ENCODE measurements at places on chromosomes 7 and 10.

GRCh38 chr7:158246272-158246959 is 341.2 kb downstream of the PTPRN2 start:
- no peak for DNase-seq

DNA sequence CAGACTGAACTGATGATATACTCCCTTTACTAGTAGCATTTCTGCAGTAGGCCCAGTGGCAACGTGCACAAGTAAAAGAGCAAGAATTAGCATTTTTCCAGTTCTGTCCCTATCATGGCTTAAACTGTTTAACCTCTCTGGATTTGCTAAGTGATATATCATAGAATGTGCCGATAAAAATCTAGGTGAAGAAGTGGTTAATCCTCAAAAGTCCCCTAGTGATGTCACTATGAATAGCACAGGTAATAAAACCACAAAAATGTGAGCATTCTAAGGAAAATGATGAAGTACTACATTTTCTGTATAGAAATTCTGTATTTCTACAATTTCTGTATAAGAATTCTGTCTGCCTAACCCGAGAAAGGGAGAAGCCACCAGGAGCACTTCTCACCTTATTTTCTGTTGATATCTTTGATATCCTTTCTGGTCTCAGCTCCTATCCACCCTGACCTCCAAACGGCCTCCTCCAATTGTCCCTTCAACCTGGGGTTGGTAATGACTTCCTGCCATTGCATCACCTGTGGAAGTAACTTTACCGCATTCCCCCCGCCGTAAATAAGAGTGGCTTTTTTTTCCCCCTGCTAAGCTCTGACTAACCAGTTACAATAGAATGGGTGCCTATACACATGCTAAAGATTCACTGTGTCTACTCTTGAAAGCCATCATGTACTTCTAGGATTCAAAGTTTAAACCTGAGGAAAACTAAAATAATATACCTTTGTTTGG is 155.9 kb upstream of the ASAH2 start:
- DNase-seq = no peak

- no peak for DNase-seq
Measured at GRCh38 chr10:35378541-35379210, 42.4 kb downstream of the CCNY start.

DNA sequence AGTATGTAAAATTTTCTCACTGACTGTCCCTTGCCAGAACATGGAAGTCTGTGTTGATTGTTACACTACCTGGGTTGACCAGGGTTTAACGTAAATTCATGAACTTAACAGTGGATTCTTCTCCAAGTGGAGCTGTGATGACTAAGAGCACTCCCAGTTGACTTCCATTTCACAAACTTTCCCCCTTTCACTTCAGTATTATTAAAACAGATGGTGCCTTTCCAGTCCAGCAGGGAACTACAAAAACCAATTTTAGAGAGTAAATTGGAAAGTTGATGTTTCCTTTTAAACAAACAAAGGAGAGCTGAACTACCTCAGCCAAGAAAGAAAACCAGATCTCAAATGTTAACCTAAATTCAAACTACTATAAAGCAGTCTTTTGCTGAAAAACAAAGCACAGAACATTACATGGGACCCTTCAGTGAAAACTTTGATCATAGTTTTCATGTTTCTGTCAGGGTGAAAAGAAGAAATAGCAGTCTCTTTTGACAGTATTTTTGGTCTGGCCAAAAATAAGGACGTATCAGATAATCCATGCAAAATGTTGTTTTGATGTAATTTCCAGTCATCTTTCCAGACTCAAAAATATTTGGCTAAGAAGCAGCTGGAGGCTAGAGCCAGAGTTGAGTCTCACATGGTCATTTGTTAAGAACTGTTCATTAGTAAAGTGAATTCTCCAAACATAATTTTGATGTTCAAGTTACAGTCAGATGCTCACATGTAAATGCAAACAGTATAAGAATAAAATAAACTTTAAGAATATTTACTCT is 479.9 kb upstream of the AKR1E2 start:
- DNase-seq = no peak

DNA sequence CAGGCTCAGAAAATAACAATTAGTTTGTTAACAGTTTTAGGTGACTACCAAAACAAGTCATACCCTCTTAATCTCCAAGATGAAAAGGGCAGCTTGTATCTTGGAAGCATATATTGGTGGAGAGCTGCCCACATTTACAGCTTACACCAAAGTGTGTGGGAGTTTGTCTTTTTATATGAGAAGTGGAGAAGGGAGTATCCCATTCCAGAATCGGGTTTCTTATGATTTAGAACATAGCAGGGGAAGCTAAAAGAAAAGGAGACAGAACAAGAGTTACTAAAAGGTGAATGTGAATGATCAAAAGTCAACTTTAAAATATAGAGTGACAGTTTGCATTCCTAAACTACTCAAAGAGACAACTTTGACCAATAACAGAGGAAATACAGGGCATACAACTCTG is 338.6 kb upstream of the VWC2 start:
- DNase-seq = no peak

- no peak for DNase-seq
Measured at GRCh38 chr7:74457007-74457406, 3.3 kb downstream of the GTF2IRD1 start.

- DNase-seq = no peak
Measured at GRCh38 chr7:151109094-151110048, 23.1 kb downstream of the AGAP3 start.

DNA sequence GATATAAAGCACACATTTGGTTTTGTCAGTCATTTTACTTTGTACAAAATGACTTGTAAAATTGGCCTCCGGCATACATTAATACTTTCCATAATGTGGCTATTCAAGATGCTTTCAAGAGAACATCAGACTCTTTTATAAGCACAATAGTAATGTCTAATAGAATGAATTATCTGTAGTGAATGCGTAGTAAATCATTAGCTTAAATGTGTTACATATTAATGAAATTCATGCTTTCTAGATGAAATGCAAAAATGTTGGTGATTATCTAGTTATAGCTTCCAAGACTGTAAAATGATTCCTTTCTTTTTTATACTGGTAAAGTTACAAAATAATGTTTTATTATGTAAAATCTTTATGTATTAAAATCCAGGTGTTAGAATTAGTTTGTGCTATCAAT is 144.0 kb downstream of the BBS9 start:
- DNase-seq = no peak

DNA sequence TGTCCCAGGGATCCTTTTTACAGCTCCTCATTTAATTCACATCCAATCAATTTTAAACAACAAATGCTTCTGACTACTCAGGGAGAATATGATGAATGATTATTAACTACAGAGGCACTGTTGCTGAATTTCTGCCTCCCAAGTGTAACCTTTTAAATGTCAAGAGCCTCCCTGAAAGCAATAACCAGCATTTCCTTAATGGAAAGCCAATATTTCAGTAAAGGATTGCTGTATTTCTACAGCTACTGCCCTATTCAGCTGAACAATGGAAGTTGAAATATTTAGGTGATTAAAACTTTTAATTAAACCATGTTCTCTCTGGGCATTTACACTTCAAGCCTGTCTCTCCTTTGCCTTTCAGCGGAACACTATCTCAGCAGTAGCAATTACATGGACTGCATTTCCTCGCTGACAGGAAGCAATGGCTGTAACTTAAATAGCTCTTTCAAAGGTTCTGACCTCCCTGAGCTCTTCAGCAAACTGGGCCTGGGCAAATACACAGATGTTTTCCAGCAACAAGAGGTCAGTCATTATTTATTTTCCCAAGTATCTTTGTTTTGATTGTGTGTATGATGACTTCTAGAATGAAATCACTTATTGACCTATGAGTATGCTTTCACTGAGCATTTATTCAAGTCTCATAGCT is 304.7 kb downstream of the BICC1 start:
- no peak for DNase-seq

- no peak for DNase-seq
Measured at GRCh38 chr7:151840088-151840910, 36.6 kb downstream of the PRKAG2 start.

DNA sequence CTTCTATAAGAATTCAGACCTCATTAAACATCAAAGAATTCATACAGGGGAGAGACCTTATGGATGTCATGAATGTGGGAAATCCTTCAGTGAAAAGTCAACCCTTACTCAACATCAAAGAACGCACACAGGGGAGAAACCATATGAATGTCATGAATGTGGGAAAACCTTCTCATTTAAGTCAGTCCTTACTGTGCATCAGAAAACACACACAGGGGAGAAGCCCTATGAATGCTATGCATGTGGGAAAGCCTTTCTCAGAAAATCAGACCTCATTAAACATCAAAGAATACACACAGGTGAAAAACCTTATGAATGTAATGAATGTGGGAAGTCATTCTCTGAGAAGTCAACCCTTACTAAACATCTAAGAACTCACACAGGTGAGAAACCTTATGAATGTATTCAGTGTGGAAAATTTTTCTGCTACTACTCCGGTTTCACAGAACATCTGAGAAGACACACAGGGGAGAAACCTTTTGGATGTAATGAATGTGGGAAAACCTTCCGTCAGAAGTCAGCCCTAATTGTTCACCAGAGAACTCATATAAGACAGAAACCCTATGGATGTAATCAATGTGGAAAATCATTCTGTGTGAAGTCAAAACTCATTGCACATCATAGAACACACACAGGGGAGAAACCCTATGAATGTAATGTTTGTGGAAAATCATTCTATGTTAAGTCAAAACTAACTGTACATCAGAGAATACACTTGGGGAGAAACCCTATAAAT is 24.1 kb downstream of the ZNF37A start:
- DNase-seq = no peak

DNA sequence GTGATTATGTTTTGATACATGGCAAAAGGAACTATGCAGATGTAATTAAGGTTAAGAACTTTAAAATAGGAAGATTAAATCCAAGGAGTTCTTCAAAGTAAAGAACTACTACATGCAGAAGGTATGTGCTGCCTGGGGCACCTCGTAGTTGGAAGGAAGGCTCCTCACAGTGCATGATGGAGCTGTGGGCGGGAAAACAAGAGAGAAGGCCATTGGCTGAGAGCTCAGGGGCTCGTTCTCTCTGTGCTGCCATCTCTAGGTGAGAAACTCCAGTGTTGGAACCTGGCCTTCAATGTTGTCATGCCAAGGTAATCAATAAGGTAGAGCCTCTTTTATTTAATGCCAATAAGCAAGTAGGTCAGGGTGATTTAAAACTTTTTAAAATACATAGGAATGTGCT is 391.4 kb upstream of the ETV1 start:
- DNase-seq = no peak

GRCh38 chr10:48494611-48495010 is 110.3 kb downstream of the ARHGAP22 start:
- no peak for DNase-seq

- DNase-seq = no peak
Measured at GRCh38 chr7:20642166-20642565, 26.7 kb downstream of the ABCB5 start.

- no peak for DNase-seq
Measured at GRCh38 chr7:121078701-121079227, 90.3 kb downstream of the CPED1 start.

DNA sequence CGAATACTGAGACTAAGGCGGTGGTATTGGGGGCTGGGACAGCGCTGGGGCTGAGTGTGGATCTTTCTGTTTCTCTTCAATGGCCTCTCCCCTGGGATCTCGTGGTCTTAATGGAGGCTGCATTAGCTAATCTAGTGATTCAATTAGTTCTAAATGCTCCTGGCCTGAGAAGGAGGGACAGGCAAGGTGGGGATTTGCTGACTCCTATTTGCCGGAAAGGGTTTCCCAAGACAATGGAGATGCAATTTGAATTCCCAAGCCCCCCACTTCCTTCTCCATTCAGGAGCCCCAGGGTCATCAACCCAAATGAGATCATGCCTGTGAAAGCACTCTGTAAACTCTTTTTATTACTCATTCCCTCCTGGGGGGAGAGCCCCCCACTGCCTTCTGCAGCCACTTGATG is 111.7 kb upstream of the PLXNA4 start:
- no peak for DNase-seq

- no peak for DNase-seq
Measured at GRCh38 chr10:7436490-7437100, 25.8 kb upstream of the SFMBT2 start.

GRCh38 chr10:29926693-29927048 is 132.7 kb downstream of the JCAD start:
- peak; percentile 22 for DNase-seq

DNA sequence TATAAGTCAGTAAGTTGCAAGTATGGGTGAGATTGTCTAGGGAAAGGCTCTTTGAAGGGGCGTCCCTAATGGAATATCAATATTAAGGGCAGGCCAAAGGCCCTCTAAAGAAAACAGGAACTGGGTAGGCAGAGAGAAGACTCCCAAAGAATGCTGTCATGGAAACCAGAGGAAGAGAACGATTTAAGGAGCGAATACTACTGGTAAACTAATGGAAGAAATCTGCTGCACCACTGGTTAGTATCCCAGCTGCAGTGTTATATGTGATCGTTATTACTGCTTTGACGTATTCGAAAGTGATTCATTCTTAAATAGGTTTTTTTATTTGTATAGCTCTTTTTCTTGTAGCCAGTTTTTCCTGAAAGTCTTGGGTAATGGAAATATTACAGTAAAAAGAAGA is 1.3 kb downstream of the CASP2 start:
- no peak for DNase-seq

DNA sequence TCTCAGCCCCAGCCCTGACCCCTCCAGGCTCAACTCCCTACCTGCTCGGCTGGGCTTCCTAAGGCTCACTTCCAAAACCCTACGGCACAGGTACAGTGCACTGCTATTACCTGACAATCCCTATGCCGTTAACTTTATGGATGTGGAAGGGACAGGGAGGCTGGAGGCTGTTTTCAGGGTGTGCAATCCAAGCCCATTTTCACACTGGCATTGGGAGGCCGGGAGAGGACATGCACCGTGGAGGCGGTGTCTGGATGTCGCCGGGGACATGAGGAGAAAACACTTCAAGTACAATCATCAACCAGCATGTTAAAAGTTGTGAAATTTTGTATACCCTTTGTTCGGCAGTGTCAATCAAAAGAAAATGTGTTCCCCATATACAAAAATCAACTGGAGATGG is 80.1 kb downstream of the MAD1L1 start:
- DNase-seq = no peak

- peak; percentile 69 for DNase-seq
Measured at GRCh38 chr7:79452032-79452494, 1.4 kb downstream of the MAGI2 start.

DNA sequence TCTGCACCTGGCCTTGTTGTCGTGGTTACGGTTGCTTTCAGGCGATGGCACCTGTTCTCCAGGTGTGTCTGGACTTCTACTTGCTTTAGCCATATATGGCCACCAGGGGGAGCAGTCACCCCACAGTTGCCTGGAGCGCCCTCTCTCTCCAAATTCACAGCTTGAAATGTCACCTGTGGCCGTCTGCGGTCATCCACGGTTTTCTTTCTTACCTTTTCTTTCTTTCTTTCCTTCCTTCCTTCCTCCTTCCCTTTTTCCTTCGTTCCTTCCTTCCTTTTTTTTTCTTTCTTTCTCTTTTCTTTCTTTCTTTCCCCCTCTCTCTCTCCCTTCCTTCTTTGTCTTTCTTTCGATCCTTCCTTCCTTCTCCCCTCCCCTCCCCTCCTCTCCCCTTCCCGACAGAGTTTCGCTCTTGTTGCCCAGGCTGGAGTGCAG is 150.5 kb upstream of the VKORC1L1 start:
- DNase-seq = peak; percentile 45

GRCh38 chr7:130274983-130275591 is 8.4 kb downstream of the CPA2 start:
- peak; percentile 16 for DNase-seq

Data from neural crest cell (in vitro differentiated cells).